ENCODE measurements at places on chromosomes 2 and 18.

DNA sequence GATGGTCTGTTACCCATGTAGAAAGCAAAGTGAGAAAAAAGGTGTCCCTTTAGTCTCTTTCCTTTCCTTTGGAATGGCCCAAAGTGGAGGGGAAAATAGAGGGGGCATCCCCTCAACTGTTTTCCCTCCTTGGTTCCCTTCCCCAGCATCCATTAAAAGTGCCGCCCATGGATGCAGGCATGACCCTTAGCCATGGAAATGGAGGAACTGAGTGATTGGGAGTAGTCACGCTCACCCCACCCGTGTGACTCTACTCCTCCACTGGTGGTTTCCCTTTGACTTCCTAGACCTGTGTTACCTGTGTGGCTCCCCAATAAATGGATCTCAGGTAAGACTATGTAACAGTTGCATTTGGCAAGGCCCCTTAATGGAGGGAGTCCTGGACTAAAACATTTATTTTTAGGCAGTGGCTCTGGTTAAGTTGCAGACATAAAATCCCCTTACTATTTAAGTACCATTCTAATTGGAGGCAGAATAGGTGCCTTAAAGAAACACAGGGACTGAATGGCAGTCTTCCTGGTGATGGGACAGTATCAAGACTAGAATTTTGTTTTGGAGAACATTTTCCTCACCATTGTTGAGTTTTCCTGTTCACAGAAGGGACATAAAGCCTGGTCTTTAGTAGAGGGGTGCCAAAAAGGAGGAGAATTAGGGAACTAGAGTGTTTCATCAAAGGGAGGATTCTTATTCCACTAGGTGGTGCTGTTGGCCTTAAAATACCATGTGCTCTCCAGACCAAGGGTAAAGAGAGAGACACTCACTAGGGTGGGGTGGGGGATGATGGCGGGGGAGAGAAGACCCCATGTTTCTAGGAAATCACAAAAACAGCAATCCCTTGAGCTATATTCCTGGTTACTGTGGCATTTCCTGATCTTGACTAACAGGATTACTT lies 25.7 kb upstream of the PLA2R1 start:
- DNase-seq: peak; percentile 70

DNA sequence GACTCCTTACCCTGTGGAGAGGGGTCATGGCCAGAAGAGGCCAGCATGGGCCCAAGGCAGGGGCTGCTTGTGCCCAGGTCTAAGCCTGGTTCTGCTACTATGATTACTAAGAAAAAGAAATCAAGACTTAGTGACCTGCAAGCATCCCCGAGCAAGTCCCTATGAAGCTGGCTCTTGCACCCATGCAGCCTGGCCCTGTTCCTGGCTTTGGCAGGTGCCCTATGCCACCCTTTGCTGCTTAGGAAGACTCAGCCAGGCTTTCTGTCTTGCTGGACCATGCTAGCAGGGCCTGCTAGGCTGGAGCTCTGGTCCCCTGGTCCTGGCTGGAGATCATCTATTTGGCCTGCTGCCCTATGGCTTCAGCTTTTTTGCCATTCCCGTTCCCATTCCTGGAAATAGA lies 309.4 kb upstream of the EPAS1 start:
- DNase-seq: no peak

DNA sequence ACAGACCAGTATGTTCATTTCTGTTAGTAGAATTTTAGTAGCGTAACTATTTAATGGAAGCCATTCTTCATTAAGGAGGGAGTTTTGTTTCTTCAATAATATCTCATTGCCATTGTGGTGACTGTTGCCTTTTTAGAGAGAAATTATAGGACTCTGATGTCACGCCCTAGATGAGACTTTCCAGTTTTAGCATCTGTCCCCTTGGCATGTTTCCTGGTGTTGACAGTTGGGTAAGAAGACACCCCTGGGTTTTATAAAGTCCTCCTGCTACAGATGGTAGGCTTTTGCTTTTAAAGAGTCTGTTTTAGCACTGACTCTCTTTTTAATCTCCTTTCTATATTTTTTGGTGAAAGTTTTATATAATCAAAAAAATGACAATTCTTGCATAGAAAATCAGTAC lies 41.9 kb downstream of the KCNJ3 start:
- no peak for DNase-seq

DNA sequence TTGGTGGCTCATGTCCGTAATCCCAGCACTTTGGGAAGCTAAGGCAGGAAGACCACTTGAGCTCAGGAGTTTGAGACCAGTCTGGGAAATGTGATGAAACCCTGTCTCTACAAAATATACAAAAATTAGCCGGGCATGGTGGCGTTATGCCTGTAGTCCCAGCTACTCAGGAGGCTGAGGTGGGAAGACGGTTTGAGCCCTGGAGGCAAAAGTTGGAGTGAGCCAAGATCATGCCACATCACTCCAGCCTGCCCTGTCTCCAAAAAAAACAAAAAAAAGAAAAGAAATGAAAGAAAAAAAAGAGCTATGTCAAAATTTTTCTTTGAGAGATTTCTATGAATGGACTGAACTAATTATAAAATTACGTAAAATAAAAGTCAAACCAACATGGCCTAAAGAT lies 34.7 kb downstream of the ROCK2 start:
- DNase-seq: no peak

GRCh38 chr2:187434342-187434785 lies 13.7 kb downstream of the CALCRL start:
- DNase-seq: no peak

DNA sequence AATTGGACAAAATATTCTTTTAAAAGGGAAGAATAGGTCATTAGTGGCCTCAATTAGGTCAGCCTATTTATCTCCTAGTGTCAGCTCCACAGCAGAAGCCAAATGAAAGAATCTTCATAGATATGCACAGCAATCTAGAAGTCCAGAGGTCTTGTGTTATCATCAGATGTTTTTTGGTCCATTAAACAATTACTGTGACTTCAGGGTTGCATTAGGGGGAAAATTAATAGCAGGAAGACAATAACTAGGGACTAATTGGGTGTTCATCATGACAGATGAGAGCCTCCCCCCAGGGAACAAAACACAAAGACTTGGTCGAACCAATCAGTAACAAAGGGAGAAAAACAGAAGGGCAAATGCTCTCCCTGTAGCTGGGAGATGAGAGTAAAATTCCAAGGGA lies 264.7 kb downstream of the PTH2R start:
- no peak for DNase-seq

DNA sequence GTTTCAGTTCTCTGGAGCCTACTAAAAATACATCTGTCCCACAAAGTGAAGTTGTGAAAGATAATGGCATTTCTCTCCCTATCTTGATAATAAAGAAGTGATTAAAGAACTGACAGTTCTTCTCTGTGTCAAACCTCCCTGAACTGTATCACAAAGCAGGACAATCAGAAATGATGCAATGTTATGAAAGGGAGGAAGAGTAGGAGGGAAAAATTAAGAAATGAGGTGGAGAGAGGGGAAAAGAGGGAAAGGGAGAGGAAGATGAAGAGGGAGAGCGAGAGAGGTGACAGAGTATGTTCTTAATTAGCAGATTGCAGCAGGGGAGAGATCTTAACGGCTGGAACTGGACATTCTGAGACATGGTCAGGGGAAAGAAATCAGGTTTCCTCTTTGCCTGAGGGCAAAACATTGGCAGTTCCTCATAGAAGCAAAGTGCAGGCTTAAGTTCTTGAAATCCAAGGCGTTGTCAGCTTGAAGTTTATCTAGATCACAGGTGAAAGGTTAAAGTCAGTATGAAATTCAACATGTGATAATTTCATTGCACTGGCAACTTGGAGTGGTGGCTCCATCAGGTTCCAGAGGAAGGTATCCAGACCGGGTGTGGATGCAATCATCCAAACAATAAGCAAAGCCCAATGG lies 54.6 kb downstream of the RDH14 start:
- DNase-seq: no peak
